ENCODE measurements at places on chromosomes 7 and 10.

DNA sequence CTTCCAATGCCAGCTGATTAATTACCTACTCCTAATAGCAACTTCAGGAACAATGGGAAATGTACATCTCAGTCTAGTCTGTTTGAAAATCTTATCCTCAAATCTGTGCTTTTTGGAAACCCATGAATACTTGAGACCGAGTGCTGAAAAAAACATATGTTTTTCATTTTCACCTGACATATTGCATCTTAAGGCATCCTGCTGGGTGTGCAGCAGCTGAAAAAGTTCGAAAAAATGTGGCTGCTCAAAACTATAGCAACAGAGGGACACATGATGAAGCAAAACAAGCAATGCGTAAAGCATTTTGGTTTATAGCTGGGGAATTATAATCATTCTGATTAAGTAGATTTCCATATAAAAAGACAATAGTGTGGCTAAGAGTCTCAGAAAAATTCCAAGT is 218.0 kb downstream of the CREB5 start:
- DNase-seq: no peak

- DNase-seq: no peak
Observed at GRCh38 chr7:139192014-139192706, 38.9 kb upstream of the UBN2 start.

GRCh38 chr7:50396856-50397255 is 53.3 kb downstream of the FIGNL1 start:
- no peak for DNase-seq

- DNase-seq: peak; percentile 10
Observed at GRCh38 chr7:91784469-91784868, 96.0 kb downstream of the MTERF1 start.

DNA sequence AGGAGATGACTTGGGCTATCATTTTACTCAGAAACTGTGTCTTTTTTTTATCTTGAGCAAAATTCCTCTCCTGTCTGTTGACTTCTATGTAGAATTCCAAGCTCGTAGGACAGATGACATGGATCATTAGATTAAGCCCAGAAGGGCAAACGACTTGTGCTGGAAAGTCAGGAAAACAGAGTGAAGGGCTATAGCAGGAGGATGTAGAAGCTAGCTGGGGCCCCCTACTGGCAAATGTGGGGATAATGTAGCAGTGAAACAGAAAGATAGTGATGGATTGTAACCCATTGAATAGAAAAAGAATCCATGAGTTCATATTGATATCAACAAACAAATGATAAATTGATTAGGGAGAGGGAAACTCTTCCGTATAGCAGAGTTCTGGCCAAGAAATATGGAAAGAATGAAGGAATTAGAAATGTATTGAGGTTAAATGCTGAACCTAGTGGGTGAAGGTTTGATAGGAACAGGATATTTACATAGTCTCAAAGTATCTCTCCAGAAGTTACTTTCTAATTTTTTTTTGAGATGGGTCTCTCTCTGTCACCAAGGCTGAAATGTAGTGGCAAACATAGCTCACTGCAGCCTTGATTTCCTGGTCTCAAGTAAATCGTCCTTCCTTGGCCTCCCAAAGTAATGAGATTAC is 103.6 kb downstream of the LYZL1 start:
- no peak for DNase-seq
